ENCODE measurements at places on chromosomes 5 and 9. TPM values are rescaled to one million over a fixed set of nuclear protein-coding genes. Genes with fewer than 3 reads are reported as not detected.
A peak's percentile ranks its signal among the peaks of the same experiment; 100 is the strongest.

ANKRD20A1 gene
- not detected for polyA plus RNA-seq

C9orf40 gene
- polyA plus RNA-seq = 5.5 TPM

DNA sequence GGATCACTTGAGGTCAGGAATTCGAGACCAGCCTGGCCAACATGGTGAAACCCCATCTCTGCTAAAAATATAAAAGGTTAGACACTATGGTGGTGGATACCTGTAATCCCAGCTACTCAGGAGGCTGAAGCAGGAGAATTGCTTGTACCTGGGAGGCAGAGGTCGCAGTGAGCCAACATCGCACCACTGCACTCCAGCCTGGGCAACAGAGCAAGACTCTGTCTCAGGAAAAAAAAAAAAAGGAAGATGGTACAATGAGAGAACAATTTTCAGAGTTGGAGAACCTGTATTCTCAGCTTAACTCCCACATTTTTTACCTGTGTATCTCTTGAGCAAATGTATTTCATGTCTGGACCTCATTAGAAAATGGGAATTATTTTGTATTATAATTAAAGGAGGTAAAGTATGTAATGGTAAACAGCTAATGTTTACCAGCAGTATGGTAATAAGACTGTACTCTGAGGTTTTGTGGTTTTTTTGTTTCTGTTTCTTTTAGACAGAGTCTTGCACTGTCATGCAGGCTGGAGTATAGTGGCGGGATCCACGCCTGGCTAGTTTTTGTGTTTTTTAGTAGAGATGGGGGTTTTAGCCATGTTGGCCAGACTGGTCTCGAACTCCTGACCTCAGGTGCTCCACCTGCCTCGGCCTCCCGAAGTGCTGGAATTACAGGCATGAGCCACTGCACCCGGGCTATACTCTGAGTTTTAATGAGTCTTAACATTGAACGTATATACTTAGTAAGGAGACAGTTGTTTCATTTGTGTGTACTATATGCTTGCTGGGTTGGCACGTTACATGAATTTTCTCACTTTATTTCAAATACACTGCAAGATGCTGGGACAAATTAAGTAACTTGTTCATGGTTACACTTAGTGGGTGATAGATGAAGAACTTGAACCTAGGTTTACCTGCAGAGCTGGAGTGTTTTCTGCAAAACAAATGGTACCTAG, 16.2 kb downstream of the UHRF2 start:
- DNase-seq = no peak

GRCh38 chr9:128838338-128838737, 8.7 kb upstream of the SPOUT1 start:
- no peak for DNase-seq

DNA sequence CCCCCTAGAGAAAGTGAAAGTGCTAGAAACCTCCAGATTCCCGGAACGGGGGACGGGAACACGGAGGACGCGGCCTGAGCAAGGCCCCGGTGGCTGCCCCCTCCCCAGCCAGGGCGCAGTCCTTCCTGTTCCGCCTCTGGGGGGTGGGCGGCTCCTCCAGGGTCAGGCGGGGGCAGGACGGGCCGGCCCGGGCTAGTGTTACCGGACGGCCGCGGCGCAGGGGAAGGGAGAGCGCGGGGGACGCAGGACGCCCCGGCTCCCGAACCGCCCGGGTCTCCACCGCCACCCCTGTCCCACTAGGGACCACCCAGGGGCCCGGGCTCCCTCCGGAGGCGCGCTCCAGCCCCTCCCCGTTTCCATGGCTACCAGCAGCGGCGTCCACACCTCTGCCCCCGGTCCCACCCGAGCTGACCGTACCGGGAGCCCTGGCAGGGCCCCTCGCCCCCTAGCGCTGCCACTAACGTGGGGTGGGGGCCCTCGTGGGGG, 579 bp downstream of the SLC12A7 start:
- peak; percentile 71 for DNase-seq

- DNase-seq = no peak
These were observed 408.1 kb downstream of the FAM170A start for GRCh38 chr5:120037451-120037850.
